ENCODE measurements at places on chromosomes 5 and 9. TPM values are rescaled to one million over a fixed set of nuclear protein-coding genes. Genes with fewer than 3 reads are reported as not detected.

TSSK1B gene
- total RNA-seq, result not detected

TMEM174 gene
- total RNA-seq, result not detected

PKN3 gene
- 0.92 TPM for total RNA-seq

FAM221B gene
- total RNA-seq, result 0.23 TPM

BSPRY gene
- total RNA-seq, result 0.69 TPM

HEMGN gene
- 4.2 TPM for total RNA-seq

PCDHA9 gene
- 11.3 TPM for total RNA-seq

FOXD1 gene
- total RNA-seq, result 2.1 TPM

SURF4 gene
- total RNA-seq, result 91.3 TPM

PCDHA12 gene
- 7.4 TPM for total RNA-seq

OCLN gene
- 12.0 TPM for total RNA-seq

C9orf50 gene
- total RNA-seq, result 0.23 TPM

ABLIM3 gene
- total RNA-seq, result 53.1 TPM

RGS7BP gene
- total RNA-seq, result 21.2 TPM

PCDHGB1 gene
- 10.4 TPM for total RNA-seq

ST6GALNAC4 gene
- 9.9 TPM for total RNA-seq

ACER2 gene
- 7.4 TPM for total RNA-seq

IFNK gene
- total RNA-seq, result not detected

ATOSB gene
- total RNA-seq, result 19.4 TPM

FIBCD1 gene
- total RNA-seq, result 2.1 TPM

LURAP1L gene
- 4.6 TPM for total RNA-seq

C5orf52 gene
- total RNA-seq, result not detected

COL23A1 gene
- 4.2 TPM for total RNA-seq

RASGRF2 gene
- total RNA-seq, result 13.4 TPM

AGXT2 gene
- total RNA-seq, result 0.23 TPM

SLC46A2 gene
- not detected for total RNA-seq

CXCL14 gene
- total RNA-seq, result 10.6 TPM

FGF18 gene
- 0.69 TPM for total RNA-seq

HIGD2A gene
- total RNA-seq, result 43.4 TPM

IL33 gene
- 17.5 TPM for total RNA-seq

AFAP1L1 gene
- 5.5 TPM for total RNA-seq

IFNA2 gene
- total RNA-seq, result not detected

GRXCR2 gene
- not detected for total RNA-seq

SPINK4 gene
- total RNA-seq, result not detected

HACD4 gene
- total RNA-seq, result 1.6 TPM

PCDHGA10 gene
- total RNA-seq, result 15.2 TPM

CSF2 gene
- total RNA-seq, result not detected

RNF130 gene
- total RNA-seq, result 69.0 TPM
